ENCODE measurements at places on chromosomes 7 and 10. TPM values are rescaled to one million over a fixed set of nuclear protein-coding genes. Genes with fewer than 3 reads are reported as not detected.
A peak's percentile ranks its signal among the peaks of the same experiment; 100 is the strongest.

DNA sequence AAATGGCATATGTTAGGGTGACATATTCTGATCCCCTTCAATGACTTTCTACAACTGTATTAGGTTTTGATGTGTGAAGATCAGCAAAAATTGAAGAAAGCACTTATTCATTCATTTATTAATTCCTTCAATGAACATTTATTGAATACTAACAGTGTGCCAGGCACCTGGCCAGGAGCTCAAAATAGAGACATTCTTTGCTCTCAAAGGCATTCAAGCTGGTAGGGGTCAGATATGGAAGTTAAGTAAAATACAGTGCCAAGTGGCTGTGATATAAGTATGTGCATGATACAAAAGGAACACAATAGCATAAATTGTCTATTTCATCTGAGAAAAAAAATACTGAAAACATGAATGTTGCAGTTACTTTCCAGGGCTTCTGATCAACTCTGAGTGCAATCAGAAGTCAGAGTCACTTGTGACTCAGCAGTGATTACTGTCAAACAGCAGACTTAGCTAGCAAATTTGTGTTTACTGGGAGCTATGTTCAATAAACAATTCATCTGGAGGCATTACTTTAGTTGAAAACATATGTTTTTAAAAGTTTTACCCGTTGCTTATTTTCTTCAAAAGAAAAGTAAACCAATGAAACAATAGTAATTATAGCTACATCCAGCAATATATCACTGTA, 60.4 kb upstream of the CACNB2 start:
- DNase-seq, result no peak

DNA sequence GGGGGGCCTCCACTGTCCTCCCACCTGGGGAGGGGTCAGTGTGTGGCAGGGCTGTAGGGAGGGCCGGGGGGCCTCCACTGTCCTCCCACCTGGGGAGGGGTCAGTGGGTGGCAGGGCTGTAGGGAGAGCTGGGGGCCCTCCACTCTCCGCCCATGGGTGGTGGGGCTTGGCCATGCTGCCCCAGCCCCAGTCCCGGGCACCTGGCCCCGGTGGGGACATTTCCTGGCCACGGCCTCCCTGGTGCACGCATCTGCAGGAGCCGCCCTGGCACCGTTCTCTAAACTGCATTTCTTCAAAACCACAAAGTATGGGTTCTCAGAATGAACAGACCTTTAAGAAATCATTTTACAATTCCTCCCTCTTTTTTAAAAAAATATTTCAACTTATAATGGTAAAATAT, 89.3 kb upstream of the PDGFA start:
- DNase-seq, result no peak

DNA sequence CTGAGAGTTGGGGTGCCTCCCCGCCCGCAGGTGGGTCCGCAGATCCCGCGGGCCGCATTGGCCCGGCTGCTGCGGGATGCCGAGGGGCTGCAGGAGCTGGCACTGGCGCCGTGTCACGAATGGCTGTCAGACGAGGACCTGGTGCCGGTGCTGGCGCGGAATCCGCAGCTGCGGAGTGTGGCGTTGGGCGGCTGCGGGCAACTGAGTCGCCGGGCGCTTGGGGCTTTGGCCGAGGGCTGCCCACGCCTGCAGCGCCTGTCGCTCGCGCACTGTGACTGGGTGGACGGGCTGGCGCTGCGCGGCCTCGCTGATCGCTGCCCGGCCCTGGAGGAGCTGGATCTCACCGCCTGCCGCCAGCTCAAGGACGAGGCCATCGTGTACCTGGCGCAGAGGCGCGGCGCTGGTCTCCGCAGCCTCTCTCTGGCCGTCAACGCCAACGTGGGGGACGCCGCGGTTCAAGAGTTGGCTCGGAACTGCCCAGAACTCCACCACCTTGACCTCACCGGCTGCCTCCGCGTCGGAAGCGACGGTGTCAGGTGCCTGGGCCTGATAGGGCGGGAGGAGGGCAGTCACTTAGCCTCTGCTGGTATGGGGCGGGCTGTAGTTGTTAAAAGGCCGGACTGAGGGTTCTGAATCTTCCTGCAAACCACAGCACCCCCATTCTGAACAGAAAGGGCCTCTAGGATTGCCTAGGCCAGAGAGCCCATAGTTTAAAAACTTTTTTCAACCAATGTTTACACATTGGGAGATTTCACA, 1.3 kb downstream of the FBXL15 start:
- DNase-seq, result peak; percentile 26

DNA sequence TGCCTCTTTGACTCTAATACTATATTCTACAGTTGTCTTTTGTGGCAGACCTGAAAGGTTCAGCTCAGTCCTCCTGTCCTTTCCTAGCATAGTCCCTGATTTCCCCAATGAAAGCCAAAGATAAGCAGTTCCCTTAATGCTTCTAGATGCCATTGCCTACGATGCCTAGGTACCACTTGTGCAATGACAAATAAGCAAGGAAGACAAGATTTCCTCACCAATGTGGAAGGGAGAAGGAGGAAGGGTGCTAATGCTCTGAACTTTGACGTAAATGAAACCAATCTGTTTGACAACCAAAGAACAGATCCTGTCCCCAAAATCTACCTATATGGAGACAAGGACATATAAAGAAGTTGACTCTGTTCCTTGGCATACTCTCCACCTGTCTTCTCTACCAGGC, 393.3 kb downstream of the KCNMA1 start:
- no peak for DNase-seq

DNA sequence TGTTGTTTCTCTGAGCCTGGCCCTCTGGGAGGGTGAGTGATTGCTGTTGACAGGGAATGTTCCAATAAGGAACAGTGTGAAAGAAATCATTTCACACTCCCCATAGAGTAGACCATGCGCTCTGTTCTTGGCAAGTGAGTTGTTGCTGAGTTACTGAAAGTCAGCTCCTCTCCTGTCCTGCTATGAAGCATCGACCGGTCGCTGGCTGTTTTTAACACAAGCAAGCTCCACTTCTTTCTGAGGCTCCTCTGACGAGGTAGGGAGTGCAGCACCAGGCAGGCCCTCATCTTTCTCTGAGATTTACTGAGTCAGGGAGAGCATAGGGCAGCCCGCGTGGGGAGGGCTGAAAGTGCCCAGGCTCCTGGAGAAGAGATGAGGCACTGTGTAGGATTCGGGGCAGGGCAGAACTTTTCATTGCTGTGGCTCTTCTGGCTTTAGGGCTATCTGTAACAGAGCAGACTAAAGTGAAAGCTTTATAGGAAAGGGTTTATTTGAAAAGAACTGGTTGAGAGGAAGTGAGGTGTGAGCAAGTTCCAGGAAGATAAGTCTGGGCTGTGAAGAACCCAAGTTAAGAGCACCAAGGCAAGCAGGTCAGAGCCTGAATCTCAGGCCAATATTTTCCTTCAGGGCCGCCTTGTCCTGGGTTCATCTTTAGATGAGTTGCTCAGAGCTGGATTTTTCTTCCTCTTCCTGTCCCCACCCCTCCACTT, 332.2 kb downstream of the CCSER2 start:
- no peak for DNase-seq

- peak; percentile 35 for DNase-seq
Measured at GRCh38 chr10:60114765-60115586, 208.6 kb upstream of the CCDC6 start.

DNA sequence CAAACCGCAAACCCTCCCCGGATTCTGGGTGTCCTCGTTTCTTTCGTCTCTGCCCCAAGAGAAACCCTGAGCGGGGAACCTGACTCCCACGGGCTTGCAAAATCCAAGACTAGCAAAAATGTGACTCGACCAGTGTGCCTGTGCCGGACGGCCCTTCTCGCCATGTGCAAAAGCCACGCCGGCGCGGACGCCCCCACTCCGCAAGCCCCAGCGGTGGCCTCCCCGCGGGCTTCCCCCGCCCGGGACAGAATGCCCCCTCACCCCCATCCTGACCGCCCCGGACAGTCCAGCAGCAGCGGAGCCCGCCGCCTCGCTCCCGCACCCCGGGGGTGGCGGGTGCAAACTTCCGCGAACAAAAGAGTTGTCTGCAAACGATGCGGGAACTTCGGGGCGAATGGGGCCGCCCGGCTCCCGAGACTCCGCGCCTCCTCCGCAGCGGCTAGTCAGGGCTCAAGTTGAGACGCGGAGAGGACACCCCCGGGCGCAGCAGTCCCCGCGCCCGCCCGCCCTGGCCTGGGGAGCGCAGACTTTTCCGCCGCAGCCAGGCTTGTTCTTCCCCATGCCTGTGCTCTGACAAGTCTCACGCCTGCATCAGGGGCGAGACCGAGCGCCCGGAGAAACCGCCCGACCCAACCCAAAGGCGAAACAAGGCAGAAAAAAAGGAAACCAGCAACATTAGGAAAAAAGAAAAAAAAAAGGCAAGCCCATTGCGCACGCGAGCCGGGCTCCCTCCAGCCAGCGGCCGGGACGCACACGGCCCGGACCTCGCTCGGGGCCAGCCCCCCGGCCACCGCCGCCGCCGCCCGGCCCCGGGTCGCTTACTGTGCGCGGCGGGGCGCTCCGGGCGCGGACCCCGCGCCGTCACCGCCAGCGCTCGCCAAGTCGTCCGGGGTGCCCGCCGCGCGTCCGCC, 732 bp downstream of the FAM53B start:
- peak; percentile 45 for DNase-seq

DNA sequence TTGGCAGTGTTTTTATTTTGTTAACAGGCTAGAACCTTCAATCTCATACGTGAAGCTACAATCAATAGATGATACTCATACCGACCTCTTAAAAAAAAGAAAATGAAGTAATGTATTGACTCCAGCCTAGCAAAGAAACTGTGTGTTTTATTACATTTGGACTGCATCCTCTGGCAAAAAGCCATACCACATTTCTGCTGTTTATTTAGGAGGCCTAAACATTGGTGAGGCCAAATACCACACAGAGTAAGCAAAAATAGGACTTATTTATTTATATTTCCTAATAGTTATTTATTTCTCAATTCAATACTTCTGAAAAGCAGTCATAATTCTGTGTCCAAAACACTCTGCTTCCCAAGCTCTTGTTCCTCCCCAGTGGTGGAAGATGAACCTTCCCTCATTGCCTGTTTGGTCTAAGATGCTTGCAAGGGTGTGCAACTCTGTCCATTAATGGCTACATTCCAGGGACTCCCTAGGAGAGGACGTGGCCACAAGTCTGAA, 398.8 kb upstream of the KLF6 start:
- no peak for DNase-seq

GRCh38 chr10:4334015-4334414, 492.0 kb upstream of the AKR1E2 start:
- no peak for DNase-seq

- no peak for DNase-seq
Measured at GRCh38 chr7:17625043-17625442, 315.3 kb downstream of the SNX13 start.

- DNase-seq, result no peak
Measured at GRCh38 chr10:122780391-122780790, 65.3 kb downstream of the CUZD1 start.

- DNase-seq, result no peak
Measured at GRCh38 chr7:17044396-17044795, 162.6 kb upstream of the AGR3 start.

- DNase-seq, result no peak
Measured at GRCh38 chr10:83961620-83962019, 177.7 kb upstream of the GHITM start.

DNA sequence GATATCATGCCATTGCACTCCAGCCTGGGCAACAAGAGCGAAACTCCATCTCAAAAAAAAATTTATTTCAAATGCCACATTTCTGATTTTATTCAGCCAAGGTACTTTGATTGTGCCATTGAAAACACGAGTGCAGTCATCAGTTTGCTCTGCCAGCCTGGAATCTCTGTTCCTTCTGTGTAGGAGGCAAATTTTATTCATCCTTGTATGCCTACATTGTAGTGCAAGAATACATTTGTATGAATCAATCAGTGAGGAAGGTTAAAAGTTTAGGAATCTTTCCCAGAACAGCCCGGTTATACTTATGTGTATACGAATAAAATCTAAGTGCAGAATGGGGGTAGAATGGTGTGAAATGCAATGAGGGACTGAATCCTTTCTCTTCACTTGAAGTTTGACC, 886 bp upstream of the TET1 start:
- DNase-seq, result no peak

DNA sequence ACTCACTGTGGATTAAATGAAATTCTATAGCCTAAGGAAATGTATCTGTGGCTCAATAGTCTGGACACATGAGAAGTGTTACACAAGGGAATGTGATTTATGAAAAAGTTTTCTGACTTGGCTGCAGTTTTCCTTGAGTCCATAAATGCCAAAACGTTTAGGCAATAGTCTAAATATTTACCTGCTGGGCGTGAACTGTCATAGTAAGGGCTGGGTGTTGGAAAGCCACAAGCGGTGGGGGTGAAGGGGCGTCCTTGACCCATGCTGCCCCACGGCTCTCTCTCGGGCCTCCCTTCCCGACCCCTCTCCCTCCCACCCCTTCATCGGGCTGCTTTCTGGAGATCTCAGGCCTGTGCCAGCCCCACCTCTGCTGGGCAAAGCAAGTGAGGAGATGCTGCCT, 223.7 kb downstream of the BUB3 start:
- no peak for DNase-seq

GRCh38 chr7:71191771-71192170, 59.8 kb downstream of the GALNT17 start:
- no peak for DNase-seq

GRCh38 chr7:4722960-4723630, 41.0 kb downstream of the FOXK1 start:
- DNase-seq, result no peak

GRCh38 chr7:111588065-111588433, 25.8 kb upstream of the IMMP2L start:
- no peak for DNase-seq

GRCh38 chr7:142968229-142968628, 6.1 kb upstream of the KEL start:
- DNase-seq, result no peak

Gene ADAM8
- total RNA-seq, result 153 TPM

Gene HKDC1
- total RNA-seq, result 10.0 TPM

Gene RPEL1
- total RNA-seq, result not detected

Gene ACBD7
- 9.2 TPM for total RNA-seq

Gene GIMAP7
- total RNA-seq, result 244 TPM

Gene GDF2
- not detected for total RNA-seq

Gene MYO1G
- 414 TPM for total RNA-seq

Gene ANKRD22
- total RNA-seq, result 0.17 TPM

Gene DKK1
- total RNA-seq, result not detected

Gene MRLN
- total RNA-seq, result not detected

Gene CDK1
- 132 TPM for total RNA-seq

Gene ADAM12
- total RNA-seq, result 0.45 TPM

Gene OR6B1
- total RNA-seq, result not detected

Gene PAPOLB
- total RNA-seq, result not detected

Gene HOXA9
- total RNA-seq, result not detected

Gene SLC39A12
- total RNA-seq, result not detected

Gene NUPR2
- not detected for total RNA-seq

Gene MYO3A
- total RNA-seq, result not detected

Gene CPA5
- total RNA-seq, result not detected

Gene NCF1
- 2.4 TPM for total RNA-seq

Gene CHCHD3
- 49.2 TPM for total RNA-seq

Gene SHTN1
- 0.40 TPM for total RNA-seq

Gene MYL10
- not detected for total RNA-seq

Measured in activated CD4-positive, alpha-beta T cell treated with anti-CD3 and anti-CD28 coated beads, Interleukin-2, amount 10 ng/mL, durations not matched to agents 7 days and 5 days (primary cell).